ENCODE measurements at places on chromosomes 11 and 22.

GRCh38 chr11:134282121-134283045 lies 6.2 kb downstream of the GLB1L3 start:
- DNase-seq: no peak

GRCh38 chr22:42745118-42745517 lies 24.4 kb upstream of the A4GALT start:
- DNase-seq: no peak

DNA sequence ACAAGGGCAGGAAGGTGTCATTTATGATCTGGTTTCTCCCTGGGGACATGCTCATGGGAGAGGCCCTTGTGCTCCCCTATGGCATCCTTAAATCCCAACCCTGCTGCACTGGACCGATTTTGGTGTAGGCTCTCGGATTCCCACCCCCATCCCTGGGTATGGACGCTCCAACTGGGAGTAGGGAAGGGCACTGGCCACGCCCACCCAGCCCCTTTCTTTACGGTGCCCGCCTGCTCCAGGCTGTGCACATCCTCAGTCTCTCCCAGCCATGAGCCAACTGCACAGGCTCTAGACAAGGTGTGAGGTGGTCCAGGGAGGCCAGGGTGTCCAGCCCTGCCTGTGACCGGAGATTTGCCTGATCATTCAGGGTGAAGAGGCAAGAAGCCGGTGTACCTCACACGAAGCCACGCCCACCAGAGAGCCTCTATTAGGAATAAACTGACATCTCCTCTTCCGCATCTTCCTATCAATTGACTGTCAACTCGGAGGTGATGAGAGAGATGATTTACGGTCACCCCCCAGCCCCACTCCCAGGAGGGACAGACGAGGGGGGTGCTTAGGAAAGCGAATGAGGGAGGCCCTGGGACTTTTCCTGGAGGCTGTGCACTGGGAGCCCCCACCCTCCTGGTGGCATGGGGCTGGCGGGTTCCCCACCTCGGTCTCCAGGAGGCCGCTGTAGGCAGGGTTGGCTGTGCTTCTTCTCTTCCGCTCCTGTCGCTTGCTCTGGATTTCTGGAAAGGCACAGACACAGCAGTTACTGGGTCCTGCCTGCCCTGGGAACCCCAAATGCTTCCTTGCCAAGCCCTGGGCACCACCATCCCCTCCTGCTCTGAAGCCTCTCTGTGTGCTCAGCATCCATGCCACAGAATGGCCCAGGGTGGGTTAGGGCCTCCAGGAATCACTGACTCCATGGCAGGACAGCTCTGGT lies 116.7 kb downstream of the PHF21B start:
- DNase-seq: no peak

DNA sequence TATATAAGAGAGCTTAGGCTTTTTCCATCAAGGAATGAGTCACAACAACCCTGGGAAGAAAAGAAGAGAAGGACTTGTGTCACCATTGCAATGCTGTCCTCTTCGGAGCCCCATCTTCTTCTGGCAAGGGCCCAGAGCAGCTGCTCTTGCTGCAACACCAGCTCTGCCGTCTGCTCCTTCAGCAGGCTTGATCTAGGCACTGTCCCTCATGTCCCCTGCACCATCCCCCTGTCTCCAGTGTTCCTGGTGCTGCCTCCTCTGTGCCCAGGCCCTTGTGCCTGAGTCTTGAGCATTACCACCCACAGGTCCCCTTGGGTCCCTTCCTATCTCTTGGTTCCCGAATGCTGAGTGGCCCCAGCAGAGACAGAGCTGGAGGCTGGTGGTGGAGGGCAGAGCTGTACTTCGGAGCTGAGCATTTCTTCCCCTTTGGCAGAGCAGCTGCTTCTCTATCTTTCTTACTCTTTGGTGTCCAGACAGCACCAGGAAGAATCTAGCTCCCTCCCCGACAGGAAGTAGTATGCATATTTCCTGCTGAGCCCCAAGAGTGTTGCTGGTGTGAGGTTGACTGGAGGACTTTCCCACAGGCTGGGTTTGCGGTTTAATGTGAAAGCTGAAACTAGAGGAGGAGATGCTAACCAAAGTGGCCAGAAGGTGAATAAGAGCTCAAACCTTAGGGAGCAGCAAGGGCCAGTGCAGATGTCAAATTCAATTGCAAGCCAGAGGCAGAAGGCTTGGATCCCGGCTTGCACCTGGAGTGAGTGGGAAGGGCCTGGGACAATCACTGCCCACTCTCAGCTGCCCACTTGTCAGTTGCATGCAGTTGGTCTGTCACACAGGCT lies 27.8 kb downstream of the WEE1 start:
- DNase-seq: peak; percentile 35

DNA sequence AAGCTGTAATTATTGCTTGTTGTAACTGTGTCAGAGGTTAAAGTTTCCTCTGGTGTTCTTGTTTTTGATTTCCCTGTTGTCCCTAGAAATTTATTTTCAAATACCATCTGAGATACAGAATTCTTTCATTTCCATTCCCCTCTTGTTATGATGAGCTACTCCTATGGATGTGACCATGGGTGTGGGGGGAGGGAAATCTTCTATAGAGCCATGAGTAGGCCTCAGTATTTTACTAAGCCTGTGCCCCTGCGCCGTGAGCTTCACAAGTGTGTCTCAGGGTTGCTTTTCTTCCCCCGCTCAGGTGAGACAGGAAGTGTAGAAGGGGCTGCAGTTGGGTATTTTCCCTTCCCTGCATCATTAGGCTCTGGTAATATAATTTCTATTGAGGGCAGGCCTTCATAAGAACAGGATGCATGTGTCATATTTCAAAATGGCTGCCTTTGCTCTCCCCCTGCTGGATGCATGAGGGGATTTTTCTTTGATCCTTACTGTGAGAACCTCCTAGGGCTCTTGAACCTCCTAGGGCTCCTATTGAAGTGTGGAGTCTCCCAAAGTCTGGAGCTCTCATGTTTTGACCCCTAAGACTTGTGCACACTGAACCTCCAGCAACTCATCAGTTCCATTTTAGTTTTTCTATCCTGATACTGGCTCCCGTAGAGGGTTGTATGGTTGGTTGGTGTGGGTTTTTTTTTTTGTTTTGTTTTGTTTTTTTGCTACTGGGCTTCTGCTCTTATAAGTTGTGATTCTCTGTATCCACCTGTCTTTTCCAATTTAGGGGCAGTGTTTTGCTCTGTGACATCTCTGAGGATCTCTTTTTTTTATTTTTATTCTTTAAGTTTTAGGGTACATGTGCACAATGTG lies 658.2 kb downstream of the NTM start:
- peak; percentile 36 for DNase-seq

DNA sequence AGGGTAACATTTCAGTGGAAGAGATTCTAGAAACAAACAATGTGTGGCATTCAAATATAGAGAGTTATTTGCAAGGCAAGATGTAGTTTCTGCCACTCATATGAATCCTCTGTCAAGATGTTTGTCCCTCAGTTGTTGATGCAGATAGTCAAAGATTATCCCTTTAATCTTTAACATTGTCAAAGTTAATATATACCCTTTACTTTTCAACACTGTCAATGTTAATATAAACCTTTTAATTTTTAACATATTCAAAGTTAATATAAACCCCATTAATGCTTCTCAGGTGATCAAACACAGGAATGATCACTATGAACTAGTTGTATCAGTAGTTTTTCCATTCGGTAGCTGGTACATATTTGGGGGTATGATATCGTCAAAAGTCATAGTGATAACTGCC lies 51.9 kb upstream of the PICALM start:
- no peak for DNase-seq

- no peak for DNase-seq
Observed at GRCh38 chr11:116502641-116503061, 270.1 kb downstream of the BUD13 start.

DNA sequence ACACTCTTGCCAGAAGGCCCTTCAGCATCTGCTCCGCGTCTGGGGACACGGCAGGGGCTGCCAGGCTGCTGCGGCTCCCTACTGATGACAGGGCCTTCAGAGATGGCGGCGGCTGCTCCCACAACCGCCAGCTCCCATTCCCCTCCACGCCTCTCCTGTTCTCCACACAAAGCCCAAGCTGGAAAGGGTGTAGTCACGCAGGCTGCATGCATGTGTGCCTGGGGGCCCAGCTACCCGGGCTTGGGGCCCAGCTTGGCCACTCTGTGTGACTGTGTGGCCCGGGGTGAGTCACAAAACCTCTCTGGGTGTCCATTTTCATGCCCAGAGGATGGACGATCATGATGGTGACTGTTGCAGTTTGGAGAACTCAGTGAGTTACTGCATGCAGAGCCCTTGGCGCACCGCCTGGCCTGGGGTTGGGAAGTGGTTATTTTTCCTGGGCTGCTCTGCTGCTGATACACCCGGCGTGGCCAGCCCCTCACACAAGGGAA lies 31.7 kb upstream of the PARVB start:
- DNase-seq: no peak

- no peak for DNase-seq
Observed at GRCh38 chr22:22386602-22387385, 121.7 kb downstream of the ZNF280B start.

GRCh38 chr11:58318532-58318931 lies 40.3 kb downstream of the OR5B17 start:
- DNase-seq: no peak

- DNase-seq: no peak
Observed at GRCh38 chr11:117273550-117274289, 17.4 kb upstream of the BACE1-AS start.

DNA sequence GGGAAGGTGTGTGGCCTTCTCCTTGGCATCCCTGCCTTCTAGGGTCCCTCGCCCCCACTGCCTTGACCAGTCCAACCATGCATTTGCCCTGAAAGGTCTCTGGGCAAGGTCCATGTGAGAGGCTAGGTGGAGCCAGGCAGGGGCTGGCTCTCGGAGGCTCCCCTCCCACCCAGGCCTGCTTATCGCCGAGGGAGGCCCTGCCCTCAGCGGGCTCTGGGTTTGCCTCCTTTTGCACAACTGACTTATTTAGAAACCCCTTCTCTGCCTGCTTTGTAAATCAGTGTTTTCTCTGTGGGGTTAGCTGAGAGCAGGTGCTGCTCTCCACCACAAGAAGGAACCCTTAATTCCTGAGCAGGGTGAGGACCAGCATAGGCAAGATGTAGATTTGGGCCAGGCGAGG lies 47.7 kb downstream of the CD82 start:
- DNase-seq: no peak

GRCh38 chr11:17406082-17406817 lies 17.8 kb upstream of the KCNJ11 start:
- DNase-seq: no peak

DNA sequence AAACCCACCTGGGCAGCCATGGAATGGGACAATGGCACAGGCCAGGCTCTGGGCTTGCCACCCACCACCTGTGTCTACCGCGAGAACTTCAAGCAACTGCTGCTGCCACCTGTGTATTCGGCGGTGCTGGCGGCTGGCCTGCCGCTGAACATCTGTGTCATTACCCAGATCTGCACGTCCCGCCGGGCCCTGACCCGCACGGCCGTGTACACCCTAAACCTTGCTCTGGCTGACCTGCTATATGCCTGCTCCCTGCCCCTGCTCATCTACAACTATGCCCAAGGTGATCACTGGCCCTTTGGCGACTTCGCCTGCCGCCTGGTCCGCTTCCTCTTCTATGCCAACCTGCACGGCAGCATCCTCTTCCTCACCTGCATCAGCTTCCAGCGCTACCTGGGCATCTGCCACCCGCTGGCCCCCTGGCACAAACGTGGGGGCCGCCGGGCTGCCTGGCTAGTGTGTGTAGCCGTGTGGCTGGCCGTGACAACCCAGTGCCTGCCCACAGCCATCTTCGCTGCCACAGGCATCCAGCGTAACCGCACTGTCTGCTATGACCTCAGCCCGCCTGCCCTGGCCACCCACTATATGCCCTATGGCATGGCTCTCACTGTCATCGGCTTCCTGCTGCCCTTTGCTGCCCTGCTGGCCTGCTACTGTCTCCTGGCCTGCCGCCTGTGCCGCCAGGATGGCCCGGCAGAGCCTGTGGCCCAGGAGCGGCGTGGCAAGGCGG lies 11.4 kb upstream of the ARHGEF17 start:
- no peak for DNase-seq

DNA sequence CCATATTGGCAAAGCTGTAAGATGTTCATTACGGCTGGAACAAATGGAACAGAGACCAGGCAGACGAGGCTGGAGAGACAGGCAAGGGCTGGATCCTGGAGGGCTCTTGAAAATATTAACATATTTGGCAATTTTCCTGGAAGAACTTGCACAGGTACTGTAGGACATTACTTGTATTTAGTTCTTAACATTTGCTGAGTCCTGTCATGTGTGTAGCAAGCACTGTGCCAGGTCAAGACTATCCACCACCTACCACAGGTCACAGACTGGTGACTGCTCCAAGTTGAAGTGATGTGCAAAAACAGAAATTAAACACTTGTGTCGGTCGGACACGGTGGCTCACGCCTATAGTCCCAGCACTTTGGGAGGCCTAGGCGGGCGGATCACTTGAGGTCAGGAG lies 58.7 kb upstream of the TNRC6B start:
- DNase-seq: no peak

GRCh38 chr11:16881074-16881709 lies 133.0 kb downstream of the PLEKHA7 start:
- peak; percentile 51 for DNase-seq

- DNase-seq: no peak
Observed at GRCh38 chr22:32817137-32817730, 15.7 kb downstream of the TIMP3 start.

GRCh38 chr11:93738647-93739081 lies 2.6 kb downstream of the TAF1D start:
- DNase-seq: no peak

GRCh38 chr11:67060111-67060522 lies 3.5 kb downstream of the RHOD start:
- DNase-seq: no peak

- peak; percentile 43 for DNase-seq
Observed at GRCh38 chr11:35549787-35550186, 24.4 kb upstream of the PAMR1 start.

- DNase-seq: no peak
Observed at GRCh38 chr22:22974795-22975580, 87.4 kb downstream of the IGLL5 start.

- DNase-seq: no peak
Observed at GRCh38 chr11:128563942-128564641, 23.3 kb downstream of the ETS1 start.

DNA sequence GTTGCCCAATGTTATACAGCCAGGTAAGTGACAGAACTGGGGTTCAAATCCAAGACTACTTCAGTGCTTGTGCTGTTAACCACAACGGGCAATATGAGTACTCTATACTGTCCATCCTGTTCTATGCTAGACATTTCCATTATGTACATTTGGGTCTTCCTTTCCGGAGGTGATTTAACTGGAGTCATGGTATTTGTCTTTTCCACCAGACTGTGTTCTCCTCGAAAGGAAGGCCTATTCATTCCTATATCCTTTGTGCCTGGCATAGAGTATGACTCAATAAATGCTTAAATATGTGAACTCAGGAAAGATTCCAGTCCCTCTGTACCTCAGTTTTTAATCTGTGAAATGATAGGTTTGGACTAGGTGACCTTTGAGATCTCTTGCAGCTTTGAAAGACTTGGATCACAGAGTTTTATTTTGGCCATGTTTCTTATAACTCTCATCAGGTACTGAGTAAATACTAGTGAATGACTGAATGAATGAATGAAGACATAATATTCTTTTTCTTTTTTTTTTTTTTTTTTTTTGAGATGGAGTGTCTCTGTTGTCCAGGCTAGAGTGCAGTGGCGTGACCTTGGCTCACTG lies 6.6 kb downstream of the RNF121 start:
- no peak for DNase-seq

GRCh38 chr11:78256962-78257361 lies 68.2 kb downstream of the USP35 start:
- no peak for DNase-seq

All from iPS-NIHi11 (cell line).